ENCODE measurements at places on chromosomes 16 and 17.
A peak's percentile ranks its signal among the peaks of the same experiment; 100 is the strongest.

GRCh38 chr16:13913374-13914292 is 6.3 kb upstream of the ERCC4 start:
- no peak for DNase-seq

- no peak for DNase-seq
Measured at GRCh38 chr17:42270170-42270535, 6.0 kb downstream of the STAT5B start.

DNA sequence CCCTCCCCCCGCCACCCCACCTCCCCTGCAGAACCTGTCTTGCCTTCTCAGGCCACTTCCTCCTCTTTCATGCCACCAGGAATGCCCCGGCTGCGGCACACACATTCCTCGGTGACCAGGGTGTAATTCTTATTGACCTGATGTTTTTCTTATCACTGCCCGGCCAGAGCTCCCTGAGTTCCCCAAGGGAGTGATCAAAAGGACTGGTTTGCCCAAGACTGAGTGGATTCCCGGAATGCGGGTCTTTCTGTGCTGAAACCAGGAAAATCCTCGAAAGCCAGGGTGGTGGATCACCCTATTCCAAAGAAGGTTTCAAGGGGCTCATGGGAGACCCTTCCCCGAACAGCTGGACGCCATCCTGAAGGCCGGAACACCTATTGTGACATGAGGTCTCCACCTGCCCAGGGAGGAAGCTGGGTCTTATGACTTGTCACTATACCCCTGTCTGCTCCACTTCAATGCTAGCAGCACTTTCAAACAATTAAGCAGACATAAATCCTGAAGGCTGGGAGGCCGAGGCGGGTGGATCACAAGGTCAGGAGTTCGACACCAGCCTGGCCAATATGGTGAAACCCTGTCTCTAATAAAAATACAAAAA is 53.0 kb upstream of the RPL38 start:
- no peak for DNase-seq

- no peak for DNase-seq
Measured at GRCh38 chr17:5877948-5878347, 192.2 kb upstream of the WSCD1 start.

GRCh38 chr16:51310159-51310558 is 159.1 kb upstream of the SALL1 start:
- no peak for DNase-seq

- peak; percentile 33 for DNase-seq
Measured at GRCh38 chr17:70190959-70191805, 21.9 kb downstream of the KCNJ2 start.
